ENCODE measurements at places on chromosomes 16 and 17.
A peak's percentile ranks its signal among the peaks of the same experiment; 100 is the strongest.

DNA sequence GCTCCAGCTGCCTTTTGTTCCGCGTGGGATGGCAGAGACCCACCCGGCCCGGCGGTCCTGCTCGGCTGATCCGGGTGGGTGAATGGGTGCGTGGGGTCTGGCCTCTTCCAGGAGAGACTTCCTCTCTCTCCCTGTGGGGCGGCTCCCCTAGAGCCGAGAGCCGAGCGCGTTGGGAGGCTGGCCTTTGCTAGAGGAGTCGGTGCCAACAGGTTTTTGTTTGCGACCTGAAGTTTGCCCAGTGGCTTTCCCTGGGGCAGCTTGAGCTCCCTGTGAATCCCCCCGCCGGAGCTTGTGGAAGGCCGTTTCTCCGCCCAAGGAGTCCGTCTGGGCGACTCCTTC lies 970 bp downstream of the EPN2 start:
- DNase-seq, result peak; percentile 70

- DNase-seq, result no peak
Measured at GRCh38 chr17:81102869-81103268, 62.4 kb upstream of the PVALEF start.

- DNase-seq, result no peak
Measured at GRCh38 chr16:8511464-8511863, 78.8 kb downstream of the TMEM114 start.

- DNase-seq, result no peak
Measured at GRCh38 chr17:70184770-70185169, 15.4 kb downstream of the KCNJ2 start.

DNA sequence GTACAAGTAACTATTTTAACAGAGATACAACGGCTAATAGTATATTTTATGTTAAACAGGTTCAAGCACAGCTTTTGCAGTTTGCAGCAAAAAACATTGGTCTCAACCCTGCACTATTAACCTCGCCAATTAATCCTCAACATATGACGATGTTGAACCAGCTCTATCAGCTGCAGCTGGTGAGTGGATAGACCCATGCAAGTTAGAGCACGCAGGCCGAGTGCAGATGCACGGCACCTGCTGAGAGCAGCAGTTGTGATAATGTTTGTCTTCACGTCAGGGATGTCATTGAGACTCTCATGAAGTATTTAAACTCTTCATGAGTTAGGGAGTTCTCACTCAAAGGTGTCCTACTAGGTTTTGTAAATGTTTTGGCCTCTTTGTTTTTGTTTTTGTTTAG lies 45.6 kb downstream of the TMC6 start:
- no peak for DNase-seq

DNA sequence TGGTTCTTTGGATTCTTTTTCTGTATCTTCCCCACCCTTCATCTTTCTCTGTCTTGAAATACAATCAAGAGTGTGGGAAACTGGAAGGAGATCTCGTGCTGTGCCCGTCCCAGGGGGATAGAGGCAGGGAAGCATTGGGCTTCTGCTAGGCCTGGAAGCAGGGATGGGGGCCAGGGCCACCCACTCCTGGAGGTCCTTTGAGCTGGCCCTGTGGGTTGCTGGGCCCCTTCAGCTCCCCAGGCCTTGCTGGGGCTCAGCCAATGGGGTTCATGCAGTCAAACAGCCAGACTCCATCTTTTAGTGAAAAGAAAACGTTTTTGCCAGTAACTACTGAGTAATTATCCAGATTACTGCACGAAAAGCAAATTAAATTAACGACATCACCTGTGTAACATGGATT lies 67.8 kb downstream of the CCDC182 start:
- DNase-seq, result peak; percentile 18

GRCh38 chr17:76240461-76241203 lies at the start of gene RNF157:
Gene RNF157, minus strand, starts transcription at chr17:76240493. Its CDS starts 253 bp downstream, at chr17:76240240.
- DNase-seq, result no peak

GRCh38 chr16:77271532-77272426 lies 72.6 kb downstream of the SYCE1L start:
- no peak for DNase-seq

DNA sequence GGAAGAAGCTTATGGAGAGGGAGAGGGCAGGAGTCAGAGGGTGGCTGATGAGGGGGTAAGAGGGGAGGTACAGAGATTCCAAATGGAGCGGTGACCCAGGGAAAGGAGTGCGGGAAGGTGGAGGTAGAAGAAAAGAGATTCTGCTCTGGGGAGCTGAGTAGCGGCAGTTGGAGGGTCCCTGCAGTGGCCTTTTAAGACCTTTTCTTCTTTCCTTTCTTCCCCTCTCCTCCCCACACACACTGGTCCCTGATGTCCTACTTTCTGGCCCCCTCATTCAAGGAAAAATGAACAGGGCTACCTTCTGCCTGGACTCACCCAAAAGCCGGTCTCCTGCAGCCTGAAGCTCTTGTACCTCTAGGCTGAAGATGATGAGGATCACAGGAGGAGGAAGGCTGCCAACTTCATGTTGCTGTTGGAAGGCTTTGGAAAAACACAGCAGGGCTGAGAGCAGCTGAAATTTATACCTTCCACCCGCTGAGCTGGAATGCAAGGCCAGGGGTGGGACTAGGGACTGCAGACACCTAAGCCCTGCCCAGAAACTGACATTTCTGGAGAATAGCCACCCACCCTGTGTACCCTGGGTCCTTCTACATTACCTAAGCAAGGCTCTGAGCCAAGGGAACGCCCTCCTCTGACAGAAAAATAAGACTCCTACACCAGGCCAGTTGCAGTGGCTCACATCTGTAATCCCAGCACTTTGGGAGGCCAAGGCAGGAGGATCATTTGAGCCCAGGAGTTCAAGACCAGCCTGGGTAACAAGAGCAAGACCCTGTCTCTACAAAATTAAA lies 9.4 kb upstream of the HEATR6 start:
- DNase-seq, result no peak

Data from suprapubic skin (tissue), 4 donors.